Activated CD4-positive, alpha-beta memory T cell treated with anti-CD3 and anti-CD28 coated beads, Interleukin-2, amount 10 ng/mL, durations not matched to agents 7 days and 5 days (primary cell): ENCODE measurements at places on chromosomes 12 and 14. TPM values are rescaled to one million over a fixed set of nuclear protein-coding genes. Genes with fewer than 3 reads are reported as not detected.

GRCh38 chr12:95258151-95258550 lies 40.5 kb downstream of the VEZT start:
- DNase-seq = no peak

Gene GPX2
- total RNA-seq = not detected

DNA sequence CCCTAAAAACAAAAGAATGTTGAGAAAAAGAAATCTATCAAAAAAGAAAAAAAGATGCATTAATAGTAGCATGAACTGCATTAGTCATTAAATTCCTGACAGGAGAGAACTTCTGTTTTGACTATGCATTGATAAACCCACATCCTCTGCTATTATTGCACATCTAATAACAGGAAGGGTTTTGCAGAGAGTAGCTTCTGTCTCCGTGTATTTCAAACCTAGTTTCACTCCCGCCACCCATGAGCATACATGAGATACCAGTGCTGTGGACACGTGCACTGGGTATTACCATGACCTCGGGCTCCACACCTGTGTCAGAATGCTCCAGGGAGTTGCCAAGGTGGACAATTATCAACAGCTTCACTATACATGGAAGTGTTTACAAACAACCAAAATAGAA lies 449.1 kb upstream of the SOX5 start:
- no peak for DNase-seq

GRCh38 chr12:47997321-47997720 lies 7.0 kb downstream of the COL2A1 start:
- DNase-seq = no peak

GRCh38 chr14:90979515-90979914 lies 80.9 kb downstream of the RPS6KA5 start:
- DNase-seq = no peak

DNA sequence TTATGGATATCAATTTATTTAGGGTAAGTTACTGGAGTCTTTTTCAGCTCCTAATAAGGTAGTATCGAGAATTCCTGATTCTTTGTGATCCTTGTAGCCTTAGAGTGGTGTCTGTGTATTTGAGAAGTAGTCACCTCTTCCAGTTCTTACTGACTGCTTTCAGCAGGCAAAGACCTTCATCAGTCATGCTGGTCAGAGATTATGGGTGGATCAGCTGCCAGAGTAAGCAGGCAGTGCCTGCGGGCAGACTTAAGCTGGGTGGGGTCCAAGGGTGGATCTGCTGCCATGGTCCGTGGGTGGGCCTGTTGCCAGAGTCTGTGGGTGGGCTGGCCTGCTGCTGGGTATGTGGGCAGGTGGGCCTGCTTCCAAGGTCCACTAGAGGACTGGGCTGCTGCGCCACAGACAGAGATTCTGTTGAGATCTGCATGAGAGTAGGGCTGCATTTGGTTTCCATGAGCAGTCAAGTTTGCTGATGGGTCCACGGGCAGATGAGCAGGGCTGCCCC lies 188.7 kb downstream of the ANO2 start:
- no peak for DNase-seq

DNA sequence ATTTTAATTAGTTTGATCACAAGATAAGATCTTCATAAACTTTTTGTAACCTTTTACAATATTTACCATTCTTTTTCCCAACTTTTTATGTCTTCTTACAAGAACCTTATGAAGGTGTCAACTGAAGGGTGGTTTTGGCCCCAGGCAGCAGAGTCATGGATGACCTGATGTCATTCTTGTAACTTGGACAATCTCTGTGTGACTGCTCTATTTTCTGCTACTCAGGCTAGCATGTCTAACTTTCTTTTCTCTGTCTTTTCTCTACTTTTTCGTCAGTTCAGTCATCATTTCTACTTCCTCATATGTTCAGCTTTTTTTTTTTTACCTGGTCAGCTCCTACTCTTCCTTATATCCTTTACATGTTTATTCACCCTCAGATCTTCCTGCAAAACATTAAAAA lies 150.7 kb upstream of the PTPRQ start:
- no peak for DNase-seq

Gene B4GALNT3
- total RNA-seq = 0.88 TPM

- no peak for DNase-seq
Measured at GRCh38 chr12:120132863-120133385, 16.4 kb upstream of the RAB35 start.

DNA sequence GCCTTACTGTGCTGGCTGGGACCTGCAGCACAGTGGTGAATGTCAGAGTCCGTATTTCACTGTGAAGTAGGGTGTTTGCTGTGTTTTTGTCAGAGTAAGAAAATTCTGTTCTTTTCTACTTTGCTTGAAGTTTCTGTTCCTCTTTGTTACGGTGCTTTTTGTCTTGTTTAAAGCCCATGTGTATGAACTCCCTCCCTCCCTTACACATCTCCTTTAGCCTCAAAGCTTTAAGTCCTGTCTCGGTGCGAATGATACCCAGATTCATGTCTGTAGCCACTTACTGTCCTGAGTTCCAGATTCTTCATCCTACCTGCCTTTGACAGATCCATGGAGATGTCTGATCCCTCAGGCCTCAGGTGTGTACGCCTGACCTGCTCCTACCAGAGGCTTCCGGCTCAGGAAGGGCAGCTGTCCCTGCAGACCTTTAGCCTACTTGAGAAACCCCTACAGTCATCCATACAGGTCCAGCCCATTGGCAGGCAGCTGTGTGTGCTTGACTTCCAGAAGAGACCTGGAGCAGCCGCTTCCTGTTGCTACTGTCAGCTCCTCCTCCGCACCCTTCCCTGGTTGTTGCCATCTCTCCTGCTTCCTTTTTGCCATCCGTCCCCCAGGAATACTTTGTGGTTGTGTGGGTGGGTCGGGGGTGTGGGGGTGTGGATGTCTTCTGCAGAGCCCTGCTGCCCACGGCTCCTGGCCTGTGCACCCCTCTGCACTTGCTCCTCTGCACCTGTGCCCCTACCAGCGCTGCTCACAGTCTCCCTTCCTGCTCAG lies 72.9 kb downstream of the DDX51 start:
- no peak for DNase-seq

DNA sequence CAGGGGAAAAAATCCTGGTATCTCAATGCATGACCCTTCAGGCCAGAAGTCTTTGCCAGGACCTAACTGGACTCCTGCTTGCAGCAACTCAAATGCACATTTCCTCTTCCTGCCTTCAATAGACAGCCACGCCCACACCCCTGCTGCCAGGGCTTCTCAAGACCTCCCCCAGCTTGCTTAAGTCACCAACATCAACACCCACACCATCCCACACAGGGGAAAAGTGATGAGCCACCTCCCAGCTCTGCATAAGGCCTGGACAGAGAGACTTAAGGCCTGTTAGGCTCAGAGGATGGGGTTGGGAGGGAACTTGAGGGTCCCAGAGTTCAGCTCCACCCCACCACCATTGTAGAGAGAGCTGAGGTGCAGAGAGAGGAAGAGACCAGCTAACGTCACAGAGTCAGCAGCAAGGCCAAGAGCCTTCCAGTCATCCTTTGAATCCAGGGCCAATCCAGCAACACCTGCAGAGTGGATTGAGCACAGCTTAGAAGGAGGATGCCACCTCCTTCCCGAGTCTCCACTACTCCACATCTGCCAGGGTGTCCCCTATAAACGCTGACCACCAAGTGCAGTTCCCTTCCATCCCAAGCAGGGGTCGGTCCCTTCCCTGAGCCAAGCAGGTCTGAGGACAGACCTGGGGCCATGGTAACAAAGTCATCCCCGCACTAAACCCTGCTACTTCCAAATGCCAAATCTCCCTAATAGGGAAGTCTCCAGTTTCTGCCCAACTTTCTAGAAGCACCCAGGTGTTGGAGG lies 50.0 kb downstream of the KDM2B start:
- DNase-seq = peak; percentile 80

Gene AMHR2
- total RNA-seq = not detected

GRCh38 chr14:104903990-104904389 lies 20.7 kb upstream of the PLD4 start:
- DNase-seq = no peak

DNA sequence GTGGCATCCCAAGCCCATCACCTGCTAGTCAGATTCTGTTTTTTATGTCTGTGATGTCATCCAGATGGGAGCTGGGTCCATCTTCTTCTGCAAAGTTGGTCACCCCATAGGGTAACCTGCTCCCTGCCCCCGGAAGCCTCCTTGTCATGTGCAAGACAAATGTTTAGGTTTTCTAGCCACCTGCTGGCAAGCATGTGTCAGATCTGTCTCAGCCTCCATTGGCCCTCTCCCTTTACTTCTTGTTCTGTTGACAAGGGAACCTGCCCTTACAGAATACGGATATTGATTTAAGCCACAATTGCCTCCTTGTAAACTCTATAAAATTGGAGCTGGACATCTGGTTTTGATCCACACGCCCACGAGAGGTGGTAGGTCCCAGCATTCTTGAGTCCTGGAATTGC lies 7.5 kb downstream of the NTF3 start:
- DNase-seq = no peak

GRCh38 chr14:77369285-77369684 lies 7.6 kb downstream of the TMED8 start:
- DNase-seq = peak; percentile 29

DNA sequence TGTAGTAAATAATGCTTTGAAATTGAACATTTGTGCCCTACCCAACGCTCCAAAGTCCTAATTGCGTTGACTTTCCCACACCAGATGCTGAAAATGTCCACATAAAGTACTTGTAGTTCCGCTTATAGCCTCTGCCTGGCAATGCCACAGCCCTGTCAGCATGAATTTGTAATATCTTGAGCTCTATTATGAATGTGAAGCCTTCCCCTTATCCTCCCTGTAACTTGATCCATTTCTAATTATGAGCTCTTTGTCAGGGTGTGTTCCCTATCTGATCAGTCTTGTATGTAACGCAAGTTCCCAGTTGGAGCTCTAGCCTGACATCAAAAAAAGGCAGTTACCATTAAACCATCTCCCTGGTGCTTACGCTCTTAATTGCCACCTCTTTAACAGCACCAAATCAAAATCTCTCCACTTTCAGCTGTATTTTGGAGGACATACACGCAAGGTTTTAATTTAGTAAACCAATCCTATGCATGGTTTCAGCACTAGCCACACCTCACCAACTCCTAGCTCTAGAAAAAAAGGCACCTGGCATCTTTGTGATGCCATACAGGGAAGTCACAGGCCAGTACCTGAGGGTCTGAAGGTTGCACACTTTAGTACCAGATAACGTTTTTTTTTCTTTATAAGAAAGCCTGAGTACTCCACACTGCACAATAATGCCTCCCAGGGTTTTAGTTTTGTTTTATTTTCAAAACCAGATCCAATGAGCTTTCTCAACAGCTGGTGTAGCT lies 69.3 kb downstream of the EEA1 start:
- DNase-seq = no peak

Gene SOAT2
- total RNA-seq = 1.4 TPM

DNA sequence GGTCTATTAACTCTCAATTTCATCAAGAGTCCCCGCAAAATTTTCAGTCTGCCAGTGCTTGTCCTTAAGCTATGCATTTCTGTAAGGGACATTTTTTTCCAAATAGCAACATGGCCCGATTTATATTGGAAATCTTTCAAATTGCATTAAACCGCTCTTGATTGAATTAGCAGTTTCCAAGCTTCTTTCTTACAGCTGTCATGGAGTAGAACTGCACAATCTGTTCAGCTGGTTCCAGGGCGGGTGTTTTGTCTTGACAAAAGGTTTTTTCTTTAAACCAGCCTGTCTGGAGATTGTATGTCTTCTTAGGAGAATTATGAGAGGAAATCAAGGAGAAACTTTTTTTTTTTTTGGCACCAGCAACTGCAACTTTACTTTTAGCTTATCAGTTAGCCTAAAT lies 185.8 kb downstream of the ALG10B start:
- DNase-seq = no peak

Gene GPRC5A
- total RNA-seq = 0.05 TPM

Gene TDP1
- 82.1 TPM for total RNA-seq

DNA sequence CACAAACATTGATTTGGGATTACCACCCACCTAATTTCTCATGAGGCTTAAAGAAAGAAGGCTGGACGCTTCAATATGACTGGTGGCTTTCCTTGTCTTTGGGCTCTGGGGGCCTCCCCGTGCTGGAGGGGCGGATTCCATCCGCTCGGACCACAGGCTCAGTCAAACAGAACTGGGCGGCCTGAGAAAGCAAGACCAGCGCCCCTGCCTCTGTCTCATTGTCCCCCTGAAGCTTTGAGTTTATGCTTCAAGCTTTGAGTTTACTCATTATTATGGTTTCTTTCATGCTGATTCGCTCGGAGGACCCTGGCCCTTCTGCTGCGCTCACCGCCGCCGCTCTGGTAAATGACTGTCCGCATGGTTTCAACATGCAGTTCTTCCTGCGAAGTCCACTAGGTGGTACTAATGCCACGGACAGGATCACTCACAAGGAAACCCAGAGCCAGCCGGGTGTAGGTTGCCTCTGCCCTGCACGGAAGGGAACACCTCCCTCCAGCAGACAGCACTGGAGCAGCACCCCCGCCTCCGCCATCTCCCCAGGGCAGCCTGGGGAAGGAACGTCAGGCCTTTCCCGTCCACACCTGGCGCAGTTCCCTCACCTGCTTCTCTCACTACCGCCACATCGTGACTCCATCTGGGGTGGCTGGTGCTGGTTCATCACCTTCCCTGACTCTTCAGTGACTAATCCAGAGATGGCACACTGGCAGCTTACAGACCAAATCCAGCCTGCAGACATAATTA lies 13.2 kb upstream of the TIGAR start:
- DNase-seq = no peak

GRCh38 chr12:76426160-76426559 lies 77.9 kb upstream of the BBS10 start:
- no peak for DNase-seq

GRCh38 chr14:71751264-71751663 lies 181.0 kb upstream of the RGS6 start:
- DNase-seq = peak; percentile 28

DNA sequence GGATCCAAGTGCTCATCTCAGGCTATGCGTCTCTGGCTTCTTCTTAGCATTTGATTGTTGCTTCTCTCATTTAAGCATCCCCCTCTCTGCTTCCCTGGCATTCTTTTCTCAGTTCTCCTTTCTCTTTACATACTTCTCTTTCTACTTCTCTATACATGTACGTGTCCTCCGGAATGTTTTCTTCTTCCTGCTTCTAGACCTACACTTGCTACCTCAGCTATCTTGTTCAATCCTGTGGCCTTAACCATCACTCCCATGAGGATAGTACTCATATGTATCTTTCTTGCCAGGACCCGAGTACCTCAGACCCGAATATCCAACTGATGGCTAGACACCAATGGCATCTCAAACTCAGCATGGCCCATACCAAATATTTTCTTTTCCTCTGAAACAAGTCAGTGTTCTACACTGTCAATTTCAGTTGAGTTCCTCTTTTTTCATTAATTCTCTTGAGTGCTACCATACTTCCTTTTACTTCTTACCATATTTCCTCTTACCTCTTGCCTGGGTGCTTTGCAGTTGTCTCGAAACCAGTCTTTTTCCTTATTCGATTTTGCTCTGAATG lies 115.1 kb upstream of the SLC38A2 start:
- no peak for DNase-seq

GRCh38 chr14:55120571-55121495 lies 8.2 kb upstream of the LGALS3 start:
- DNase-seq = no peak

Gene IAPP
- total RNA-seq = not detected

Gene PPHLN1
- total RNA-seq = 74.1 TPM

Gene TAS2R20
- 0.78 TPM for total RNA-seq

DNA sequence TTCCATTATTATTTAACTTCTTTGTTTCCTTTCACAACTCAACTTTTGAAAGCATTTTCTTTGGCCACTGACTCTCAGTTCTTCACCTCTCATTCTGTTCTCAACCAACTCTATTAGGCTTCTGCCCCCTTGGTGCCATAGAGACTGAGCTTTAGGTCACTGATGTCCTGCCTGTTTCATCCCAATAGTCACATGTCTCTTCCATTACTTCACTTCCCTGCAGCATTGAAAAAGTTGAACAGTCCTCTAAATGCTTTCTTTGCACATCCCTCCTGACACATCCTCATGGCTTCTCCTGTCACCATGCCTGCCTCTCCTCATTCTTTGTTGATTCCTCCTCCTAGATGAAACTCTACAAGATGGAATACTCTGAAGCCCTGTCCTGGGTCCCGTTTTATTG lies 2.7 kb downstream of the CLEC12A start:
- DNase-seq = no peak
